Astrocyte of the spinal cord (primary cell): ENCODE measurements at places on chromosomes 1 and 21.

GRCh38 chr1:109514846-109515245 is 5.3 kb upstream of the AMIGO1 start:
- no peak for DNase-seq

DNA sequence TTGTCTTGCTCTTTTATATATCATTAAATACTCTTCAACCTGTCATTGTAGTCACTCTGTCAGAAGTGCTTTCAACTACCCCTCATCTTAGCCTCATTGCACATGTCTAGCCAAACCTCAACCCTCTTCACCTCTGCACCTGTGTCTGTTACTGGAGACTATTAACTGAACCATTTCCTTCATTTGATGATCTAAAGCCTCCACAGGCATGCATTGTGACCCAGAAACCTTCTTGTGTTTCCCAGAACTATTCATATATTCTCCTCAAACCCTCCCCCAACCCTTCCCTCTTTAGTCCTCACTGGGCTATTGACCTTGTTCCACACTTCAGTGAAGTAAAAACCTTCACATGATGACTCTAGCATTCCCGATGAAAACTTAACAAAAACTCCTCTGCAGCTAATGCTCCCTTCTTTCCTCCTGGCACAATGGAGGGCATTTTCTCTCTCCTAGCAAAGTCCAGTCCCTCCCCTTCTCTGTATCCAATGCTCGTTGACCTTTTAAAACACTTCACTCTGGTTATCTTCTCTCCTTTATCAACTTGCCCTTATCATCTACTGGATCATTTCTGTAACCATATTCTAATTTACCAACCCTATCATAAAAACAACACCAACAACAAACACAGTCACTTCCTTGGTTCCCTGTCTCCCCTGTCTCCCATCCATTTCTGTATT is 86.1 kb downstream of the BACH1 start:
- DNase-seq, result no peak

GRCh38 chr1:85274969-85275453 is 1.4 kb downstream of the BCL10 start:
- DNase-seq, result peak; percentile 79

GRCh38 chr21:43262427-43262826 is 93.6 kb downstream of the CRYAA start:
- no peak for DNase-seq

DNA sequence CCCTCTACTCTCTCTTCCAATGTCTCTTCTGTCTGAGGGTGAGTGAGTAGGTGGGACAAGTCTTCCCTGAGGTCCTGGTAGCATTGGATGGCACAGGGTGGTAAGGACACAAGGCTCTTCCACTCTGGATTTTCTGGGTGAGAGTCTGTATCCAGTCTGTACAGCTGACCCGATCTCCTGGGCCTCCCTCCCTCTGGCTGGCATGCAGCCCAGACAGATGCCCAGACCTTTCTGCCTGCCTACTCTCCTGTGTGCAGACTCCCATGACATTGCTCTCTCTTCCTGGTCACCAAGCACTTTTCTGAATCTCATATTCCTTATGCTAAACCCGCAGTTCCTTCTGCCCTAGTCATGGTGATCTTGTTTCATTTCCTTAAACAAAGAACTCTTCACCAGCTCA is 100.3 kb downstream of the GRIK3 start:
- DNase-seq, result no peak

- DNase-seq, result peak; percentile 63
These were observed 37.1 kb downstream of the PRRX1 start for GRCh38 chr1:170700842-170701615.

GRCh38 chr1:110674337-110675059 is at the start of gene KCNA3:
TSS of gene KCNA3 (minus strand) at chr1:110674940. CDS start at chr1:110674809, 131 bp downstream.
- no peak for DNase-seq

GRCh38 chr21:46017695-46018094 is 36.1 kb downstream of the COL6A1 start:
- no peak for DNase-seq

GRCh38 chr1:167862432-167863076 is 51.4 kb downstream of the ADCY10 start:
- peak; percentile 22 for DNase-seq

GRCh38 chr1:156148216-156148615 is 5.2 kb upstream of the SEMA4A start:
- DNase-seq, result no peak

DNA sequence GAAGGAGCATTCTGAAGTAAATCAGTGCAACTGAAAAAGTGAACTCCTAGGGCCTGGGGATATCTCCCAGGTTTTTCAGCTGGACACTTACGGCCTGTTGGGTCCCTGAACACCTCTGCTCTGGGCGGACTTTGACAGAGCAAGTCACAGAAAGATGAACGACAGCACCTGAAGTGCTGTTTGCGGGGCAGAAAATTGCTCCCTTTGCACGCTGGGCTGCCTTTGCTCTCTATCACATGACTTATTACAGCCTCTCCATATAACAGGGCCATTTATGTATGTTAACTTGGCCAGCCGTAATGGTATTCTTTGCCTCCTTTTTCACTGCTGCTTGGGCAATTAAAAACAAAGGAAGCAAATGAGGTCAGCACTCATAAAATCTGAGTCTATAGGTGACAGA is 332.9 kb downstream of the BARHL2 start:
- no peak for DNase-seq

DNA sequence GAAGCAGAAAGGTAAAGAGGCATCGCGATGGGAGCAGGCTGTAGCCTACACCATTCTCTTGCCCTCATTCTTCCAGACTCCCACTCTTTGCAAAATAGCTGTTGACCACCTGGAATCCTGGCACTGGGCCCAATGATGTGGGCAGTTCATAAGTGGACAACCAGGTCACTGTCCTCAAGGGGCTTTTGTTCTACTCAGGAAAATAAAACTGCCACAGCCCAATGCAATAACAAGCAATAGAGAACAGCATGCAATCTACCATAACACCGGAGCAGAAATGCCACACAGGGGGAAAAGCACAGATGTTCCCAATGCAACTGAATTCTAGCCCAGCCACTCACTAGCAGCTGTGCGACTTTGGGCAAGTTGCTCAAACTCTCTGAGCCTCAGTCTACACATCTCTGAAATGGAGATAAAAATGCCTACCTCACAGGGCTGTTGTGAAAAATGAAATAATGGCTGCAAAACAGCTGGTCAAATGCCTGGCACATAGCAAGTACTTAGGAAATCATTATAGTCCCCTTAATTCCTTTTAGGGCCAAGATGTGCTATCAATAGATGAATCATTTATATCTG is 56.7 kb downstream of the NENF start:
- no peak for DNase-seq

DNA sequence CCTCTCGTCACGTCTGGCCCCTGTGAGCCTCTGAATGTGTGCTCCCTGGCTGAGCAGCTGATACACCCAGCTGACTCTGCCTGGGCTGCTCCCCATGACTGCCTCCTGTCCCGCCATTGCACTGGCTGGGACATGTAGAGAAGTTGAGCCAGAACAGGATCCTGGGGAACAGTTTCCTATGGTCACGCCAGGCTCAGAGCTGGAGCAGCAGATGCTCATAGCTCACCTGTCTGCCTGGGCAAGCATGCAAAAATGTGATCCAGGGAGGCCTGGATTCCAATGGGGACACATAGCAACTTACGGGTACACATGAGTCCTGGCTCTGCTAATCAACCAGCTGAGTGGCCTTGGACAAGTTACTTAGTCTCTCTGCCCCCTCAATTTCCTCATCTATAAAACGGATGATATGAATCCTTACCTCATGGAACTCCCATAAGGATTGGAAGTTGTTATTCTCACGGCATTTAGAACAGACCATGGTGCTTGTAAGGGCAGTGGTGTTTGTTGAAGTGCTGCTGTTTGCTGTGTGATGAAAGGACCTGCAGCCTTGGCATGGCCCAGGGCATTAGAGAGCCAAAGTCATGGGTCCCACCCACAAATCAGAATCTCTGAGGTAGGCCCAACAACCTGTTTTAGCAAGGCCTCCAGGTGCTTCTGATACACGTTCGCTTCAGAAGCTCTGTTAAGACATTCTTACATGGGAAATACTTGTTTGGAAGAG is 150.3 kb upstream of the VANGL1 start:
- no peak for DNase-seq

GRCh38 chr1:116989835-116990234 is 11.7 kb upstream of the CD101 start:
- DNase-seq, result no peak

GRCh38 chr1:157004327-157004726 is 41.2 kb downstream of the ARHGEF11 start:
- no peak for DNase-seq

DNA sequence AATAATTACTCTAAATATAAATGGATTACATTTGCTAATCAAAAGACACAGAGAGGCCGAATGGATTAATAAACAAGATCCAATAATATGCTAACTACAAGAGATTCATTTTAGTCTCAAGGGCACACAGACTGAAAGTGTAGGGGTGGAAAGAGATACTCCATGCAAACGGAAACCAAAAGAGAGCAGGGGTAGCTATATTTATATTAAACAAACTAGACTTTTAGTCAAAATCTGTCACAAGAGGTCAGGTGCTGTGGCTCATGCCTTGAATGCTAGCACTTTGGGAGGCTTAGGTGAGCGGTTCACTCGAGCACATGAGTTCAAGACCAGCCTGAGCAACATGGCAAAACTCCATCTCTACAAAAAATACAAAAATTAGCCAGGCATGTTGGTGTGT is 33.6 kb upstream of the DISP1 start:
- DNase-seq, result no peak

- no peak for DNase-seq
These were observed 5.0 kb upstream of the KIAA0040 start for GRCh38 chr1:175197531-175197930.
